ENCODE measurements at places on chromosomes 16 and 17.
A peak's percentile ranks its signal among the peaks of the same experiment; 100 is the strongest.

DNA sequence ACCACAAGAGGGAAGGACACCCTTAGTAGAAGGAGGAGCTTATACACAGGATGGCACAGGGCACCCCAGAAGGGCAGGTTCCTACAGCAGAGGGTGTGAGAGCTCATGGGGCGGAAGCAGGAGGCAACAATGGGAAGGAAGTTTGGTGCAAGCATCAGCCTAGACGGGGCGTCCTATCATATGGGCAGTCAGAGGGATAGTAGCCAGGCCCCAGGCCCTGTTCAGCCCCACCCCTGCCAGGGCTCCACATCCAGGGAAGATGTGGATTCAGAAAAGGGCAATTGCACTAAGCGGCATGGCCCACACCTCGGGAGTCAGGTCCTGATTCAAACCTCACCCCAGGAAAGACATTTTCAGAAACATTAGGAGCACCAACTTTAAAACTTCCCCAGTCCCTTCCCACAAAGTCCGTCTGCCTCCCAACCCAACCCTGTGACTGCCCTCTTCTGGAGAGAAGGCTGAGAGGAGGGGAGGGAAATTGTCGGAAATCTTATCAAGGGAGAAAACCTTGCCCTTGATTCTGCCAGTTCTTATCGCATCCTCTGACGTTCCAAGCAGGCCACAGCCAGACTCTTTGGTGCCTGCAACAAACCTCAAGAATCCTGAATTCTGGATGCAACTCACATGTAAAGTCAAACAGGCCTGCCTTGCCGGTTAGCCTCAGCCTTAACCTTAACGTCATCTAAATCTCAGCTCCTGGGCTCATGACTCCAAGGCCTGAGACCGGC, 198.8 kb upstream of the CDH5 start:
- DNase-seq: no peak

DNA sequence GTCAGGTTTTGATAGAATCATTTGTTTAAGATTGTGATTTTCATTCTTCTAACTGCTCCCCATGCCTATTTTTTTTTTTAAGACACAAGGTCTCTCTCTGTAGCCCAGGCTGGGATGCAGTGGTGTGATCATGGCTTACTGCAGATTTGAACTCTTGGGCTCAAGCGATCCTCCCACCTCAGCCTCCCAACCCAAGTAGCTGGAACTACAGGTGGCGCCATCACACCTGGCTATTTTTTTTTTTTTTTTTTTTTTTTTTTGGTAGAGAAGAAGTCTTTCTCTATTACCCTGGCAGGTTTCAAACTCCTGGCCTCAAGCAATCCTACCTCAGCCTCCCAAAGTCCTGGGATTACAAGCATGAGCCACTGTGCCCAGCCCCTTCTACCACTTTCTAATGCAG, 223.3 kb downstream of the CBLN1 start:
- no peak for DNase-seq

GRCh38 chr17:80261159-80261894, 675 bp downstream of the RNF213 start:
- DNase-seq: peak; percentile 74

GRCh38 chr17:81615401-81615930, 21.4 kb downstream of the NPLOC4 start:
- DNase-seq: no peak

DNA sequence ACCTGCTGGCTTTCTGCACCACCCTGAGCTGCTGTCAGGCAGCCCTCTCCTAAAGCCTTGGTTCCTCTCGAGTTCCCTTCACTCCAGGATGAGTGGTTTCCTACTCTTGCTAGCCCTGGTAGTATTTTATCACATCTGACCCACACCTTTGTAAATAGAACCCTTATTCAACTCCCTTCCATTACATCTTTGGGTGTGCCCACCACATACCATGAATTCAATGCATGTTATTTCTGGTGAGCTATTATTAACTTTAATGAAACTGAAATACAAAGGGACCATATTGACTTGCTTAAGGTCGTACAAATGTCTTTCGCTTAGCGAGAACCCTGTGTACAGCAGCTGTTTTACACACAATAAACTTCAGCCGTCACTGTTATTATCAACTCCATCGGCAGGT, 521.3 kb downstream of the GRIN2A start:
- DNase-seq: no peak

- no peak for DNase-seq
These were observed 59.2 kb downstream of the CDK5R1 start for GRCh38 chr17:32546031-32546444.

DNA sequence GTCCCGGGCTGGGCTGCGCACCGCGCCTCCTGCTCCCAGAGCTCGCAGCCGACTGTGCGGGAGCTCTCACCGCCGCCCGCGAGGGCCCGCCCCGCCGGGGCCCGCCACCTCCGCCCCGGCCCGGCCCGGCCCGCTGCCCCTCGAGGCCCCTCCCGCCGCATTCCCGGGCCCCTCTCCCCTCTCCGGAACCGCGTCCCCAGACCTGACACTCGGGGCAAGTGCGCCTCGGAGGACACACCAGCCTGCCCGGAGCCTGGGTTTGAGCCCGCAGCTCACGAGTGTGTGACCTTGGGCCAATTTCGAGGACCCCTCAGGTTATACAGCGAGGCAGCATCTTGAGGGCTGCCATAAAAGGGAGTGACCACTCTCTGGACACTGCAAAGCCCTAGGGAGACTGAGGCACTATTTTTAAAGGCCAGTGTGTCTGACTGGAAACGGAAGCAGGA, 2.0 kb upstream of the GRIN2C start:
- DNase-seq: no peak

DNA sequence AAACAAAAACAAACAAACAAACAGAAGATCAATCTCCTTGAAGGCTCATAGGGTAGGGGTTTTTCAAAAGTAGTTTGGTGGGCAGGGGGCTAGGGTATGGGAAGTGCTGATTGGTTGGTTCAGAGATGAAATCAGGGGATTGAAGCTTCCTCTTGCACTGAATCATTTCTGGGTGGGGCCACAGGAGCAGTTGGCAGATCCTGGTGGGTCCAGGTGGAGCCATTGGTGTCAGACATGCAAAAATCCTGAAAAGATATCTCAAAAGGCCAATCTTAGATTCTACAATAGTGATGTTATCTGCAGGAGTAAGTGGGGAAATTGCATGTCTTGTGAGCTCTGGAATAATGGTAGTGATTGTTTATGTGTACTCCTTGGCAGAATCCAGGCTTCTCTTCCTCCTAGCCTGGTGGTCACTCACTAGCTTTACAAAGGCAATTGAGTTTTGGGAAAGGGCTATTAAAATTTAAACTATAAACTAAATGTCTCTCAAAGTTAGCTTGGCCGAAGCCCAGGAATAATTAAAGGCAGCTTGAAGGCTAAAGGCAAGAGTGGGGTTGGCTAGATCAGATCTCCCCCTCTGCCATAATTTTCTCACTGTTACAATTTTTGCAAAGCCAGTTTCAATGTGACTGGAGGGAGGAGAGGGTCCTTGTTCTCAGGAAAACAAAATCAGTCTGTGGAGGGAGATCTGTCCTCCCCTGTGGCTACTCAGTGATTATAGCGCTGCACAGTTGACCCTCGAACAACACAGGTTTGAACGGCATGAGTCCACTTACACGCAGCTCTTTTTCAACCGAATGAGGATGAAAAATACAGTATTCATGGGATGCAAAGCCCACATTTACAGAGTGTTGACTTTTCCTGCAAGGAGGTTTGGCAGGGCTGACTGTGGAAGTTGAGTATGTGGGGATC, 45.2 kb downstream of the RNF112 start:
- DNase-seq: no peak

DNA sequence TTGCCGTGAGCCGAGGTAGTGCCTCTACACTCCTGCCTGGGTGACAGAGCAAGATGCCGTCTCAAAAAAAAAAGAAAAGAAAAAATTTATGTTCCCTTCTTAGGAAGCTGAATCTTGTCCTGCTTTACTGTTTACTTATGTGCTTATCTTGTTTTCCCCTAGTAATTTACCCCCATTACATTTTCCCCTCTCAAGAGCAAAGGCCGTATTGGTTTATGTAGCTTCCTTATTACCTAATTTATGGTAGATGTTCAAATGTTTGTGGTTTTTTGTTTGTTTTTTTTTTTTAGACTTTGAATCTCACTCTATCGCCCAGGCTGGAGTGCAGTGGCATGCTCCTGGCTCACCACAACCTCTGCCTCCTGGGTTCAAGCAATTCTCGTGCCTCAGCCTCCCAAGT, 10.3 kb upstream of the SLC52A1 start:
- DNase-seq: no peak

- no peak for DNase-seq
These were observed 590 bp upstream of the CD79B start for GRCh38 chr17:63932721-63933120.

DNA sequence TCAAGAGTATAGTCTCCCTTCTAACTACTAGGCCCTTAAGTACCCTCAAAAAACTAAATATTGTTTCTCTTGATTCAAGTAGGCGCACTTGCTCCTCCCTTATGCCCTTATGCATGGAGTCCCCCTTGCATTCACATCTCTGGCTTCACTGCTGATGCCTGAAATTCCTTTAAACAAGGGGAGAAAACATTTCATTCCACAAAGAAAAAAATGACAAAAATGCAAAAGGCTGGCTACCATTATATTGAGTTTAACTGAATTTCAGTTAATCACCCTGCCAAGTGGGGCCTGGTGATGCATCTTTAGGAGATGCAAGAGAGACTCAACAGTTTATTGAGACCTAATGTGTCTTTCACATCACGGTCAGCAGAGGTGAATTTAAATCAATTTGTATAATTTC, 35.6 kb downstream of the CRLF3 start:
- DNase-seq: no peak

- DNase-seq: no peak
These were observed 72.9 kb downstream of the CYTH1 start for GRCh38 chr17:78709119-78709681.

GRCh38 chr16:55055262-55055661, 124.6 kb downstream of the IRX5 start:
- no peak for DNase-seq

GRCh38 chr16:17548825-17549224, 78.1 kb upstream of the XYLT1 start:
- DNase-seq: no peak

DNA sequence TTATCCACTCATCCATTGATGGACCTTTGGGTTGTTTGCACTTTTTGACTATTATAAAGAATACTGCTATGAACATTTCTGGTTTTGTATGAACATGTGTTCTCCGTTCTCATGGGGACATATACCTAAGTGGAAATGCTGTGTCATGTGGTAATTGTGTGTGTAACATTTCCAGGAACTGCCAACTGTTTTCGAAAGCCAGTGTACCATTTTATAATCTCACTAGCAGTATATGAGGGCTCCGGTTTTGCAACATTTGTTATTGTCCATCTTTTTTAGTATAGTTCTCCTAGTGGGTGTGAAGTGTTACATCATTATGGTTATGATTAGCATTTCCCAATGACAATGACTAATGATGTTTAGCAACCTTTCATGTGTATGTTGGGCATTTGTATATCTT, 5.1 kb upstream of the TRIM25 start:
- DNase-seq: peak; percentile 40

GRCh38 chr16:87740909-87741424, 24.8 kb downstream of the KLHDC4 start:
- DNase-seq: no peak

DNA sequence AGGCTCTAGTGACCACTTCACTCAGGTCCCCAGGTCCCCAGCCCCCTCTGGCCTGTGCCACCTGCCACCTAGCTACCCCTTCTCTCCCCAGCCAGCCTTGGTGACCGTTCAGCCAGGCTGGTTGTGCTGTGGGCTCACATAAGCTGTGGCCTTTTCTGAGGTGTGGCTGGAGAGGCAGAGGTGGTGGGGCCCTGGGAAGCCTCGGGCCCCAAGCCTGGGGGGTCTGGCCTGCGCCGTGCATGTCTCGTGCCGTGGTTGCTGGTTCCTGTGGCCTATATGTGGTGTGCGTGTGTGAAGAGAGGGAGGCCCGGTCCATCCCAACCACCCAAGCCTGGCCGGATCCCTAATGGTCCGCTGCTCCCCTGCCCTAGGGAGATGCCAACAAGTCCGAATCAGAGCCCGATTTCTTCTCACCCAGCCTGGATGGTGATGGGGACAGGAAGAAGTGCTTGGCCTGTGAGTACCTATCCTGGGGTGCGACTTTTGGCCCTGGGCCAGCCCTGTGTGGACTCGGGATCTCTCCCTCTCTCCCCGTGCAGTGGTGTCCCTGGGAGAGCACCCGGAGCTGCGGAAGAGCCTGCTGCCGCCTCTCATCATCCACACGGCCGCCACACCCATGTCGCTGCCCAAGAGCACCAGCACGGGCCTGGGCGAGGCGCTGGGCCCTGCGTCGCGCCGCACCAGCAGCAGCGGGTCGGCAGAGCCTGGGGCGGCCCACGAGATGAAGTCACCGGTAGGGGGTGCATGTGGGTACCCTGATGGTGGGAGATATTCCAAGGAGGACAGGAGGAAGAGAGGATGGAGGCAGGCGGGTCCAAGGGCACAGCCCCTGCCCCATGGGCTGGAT, 35.9 kb downstream of the CACNA1G start:
- DNase-seq: no peak

DNA sequence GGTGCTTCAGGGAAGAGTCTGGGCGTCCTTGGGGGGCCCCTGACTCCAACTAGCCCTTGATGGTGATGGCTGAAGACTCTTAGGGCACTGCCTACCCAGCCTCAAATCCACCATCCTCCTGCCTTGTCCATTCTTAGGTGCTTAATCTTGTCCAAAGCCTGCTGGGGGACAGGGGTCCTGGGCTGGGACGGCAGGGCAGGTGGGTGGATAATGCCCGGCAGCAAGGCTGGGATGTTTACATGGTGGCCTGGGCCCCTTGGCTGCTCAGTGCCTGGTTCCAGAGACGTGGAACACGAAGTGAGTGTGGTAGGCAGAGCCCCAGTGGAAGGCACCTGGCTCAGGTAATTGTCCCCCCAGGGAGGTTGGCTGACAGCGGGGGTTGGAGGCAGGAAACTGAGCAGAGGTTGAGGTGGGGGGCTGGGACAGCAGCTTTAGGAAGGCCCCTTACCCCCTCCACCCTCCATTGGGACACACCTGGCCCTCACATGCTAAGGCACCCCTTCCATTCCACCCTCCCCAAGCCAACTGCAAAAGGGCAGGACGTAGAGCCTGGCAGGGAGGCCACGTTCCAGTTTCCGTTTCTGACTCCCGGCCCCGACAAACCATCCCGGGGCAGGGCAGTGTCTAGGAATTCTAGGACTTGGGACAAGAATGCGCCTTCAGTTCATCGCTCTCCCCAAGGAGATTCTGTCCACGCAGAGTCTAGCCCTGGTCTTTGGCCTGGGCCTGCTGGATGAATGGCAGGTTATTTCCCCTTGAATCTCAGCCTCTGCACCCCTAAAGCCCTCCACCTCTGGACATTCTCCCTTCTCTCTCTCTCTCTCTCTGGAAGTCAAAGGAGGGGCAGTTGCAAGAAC, 1.9 kb downstream of the FOXJ1 start:
- no peak for DNase-seq

- DNase-seq: no peak
These were observed 123.3 kb downstream of the CDK5R1 start for GRCh38 chr17:32609884-32610650.

- DNase-seq: no peak
These were observed 23.0 kb downstream of the RARA start for GRCh38 chr17:40331743-40332641.

Data from KBM-7 (cell line).